Purkinje cell (primary cell): ENCODE measurements at places on chromosomes 6 and 20. TPM values are rescaled to one million over a fixed set of nuclear protein-coding genes. Genes with fewer than 3 reads are reported as not detected.

TFAP2D gene
- not detected in 2 replicates for polyA plus RNA-seq

PRPH2 gene
- 6.2 and 8.0 TPM in 2 replicates for polyA plus RNA-seq

BPIFA2 gene
- polyA plus RNA-seq: not detected in 2 replicates

TBX18 gene
- polyA plus RNA-seq: not detected in 2 replicates

COL12A1 gene
- polyA plus RNA-seq: 2.8 TPM in 1 of 2 replicates, not detected in the other

PTCRA gene
- not detected in 2 replicates for polyA plus RNA-seq

ID4 gene
- 13.1 and 19.0 TPM in 2 replicates for polyA plus RNA-seq

SUMO4 gene
- 2.7 TPM in 1 of 2 replicates, not detected in the other for polyA plus RNA-seq

FKBP1C gene
- polyA plus RNA-seq: 0.38 TPM in 1 of 2 replicates, not detected in the other

CDH4 gene
- polyA plus RNA-seq: 0.45 and 0.71 TPM in 2 replicates

GABRR1 gene
- polyA plus RNA-seq: 0.85 and 1.7 TPM in 2 replicates

ZBTB12 gene
- polyA plus RNA-seq: not detected in 2 replicates

PRICKLE4 gene
- polyA plus RNA-seq: not detected in 2 replicates

PHACTR1 gene
- polyA plus RNA-seq: 2.1 and 11.9 TPM in 2 replicates

VPS16 gene
- polyA plus RNA-seq: 18.5 and 27.7 TPM in 2 replicates

VPS52 gene
- polyA plus RNA-seq: 31.6 and 34.2 TPM in 2 replicates

EYA4 gene
- not detected in 2 replicates for polyA plus RNA-seq

KIF25 gene
- polyA plus RNA-seq: 5.7 and 13.7 TPM in 2 replicates

KCNQ5 gene
- polyA plus RNA-seq: 3.2 TPM in 1 of 2 replicates, not detected in the other

LTV1 gene
- 42.5 and 44.5 TPM in 2 replicates for polyA plus RNA-seq

WFDC12 gene
- polyA plus RNA-seq: not detected in 2 replicates

SIM1 gene
- polyA plus RNA-seq: not detected in 2 replicates

PKHD1 gene
- polyA plus RNA-seq: 0.04 TPM in 1 of 2 replicates, not detected in the other

SMOC2 gene
- 1.0 TPM in 1 of 2 replicates, not detected in the other for polyA plus RNA-seq

BPIFA1 gene
- polyA plus RNA-seq: not detected in 2 replicates

ULBP1 gene
- not detected in 2 replicates for polyA plus RNA-seq

OR2H1 gene
- 0.49 TPM in 1 of 2 replicates, not detected in the other for polyA plus RNA-seq

FOXF2 gene
- polyA plus RNA-seq: 0.39 and 0.67 TPM in 2 replicates

ZC3H12D gene
- not detected in 2 replicates for polyA plus RNA-seq

AHCY gene
- 27.8 and 28.9 TPM in 2 replicates for polyA plus RNA-seq

PSMA7 gene
- polyA plus RNA-seq: 226 and 267 TPM in 2 replicates

BPIFB2 gene
- polyA plus RNA-seq: not detected in 2 replicates

SLC17A1 gene
- polyA plus RNA-seq: not detected in 2 replicates

THBD gene
- polyA plus RNA-seq: not detected in 2 replicates

SLPI gene
- not detected in 2 replicates for polyA plus RNA-seq

TCP11 gene
- polyA plus RNA-seq: 0.94 TPM in 1 of 2 replicates, not detected in the other

HLA-G gene
- not detected in 2 replicates for polyA plus RNA-seq

VNN1 gene
- polyA plus RNA-seq: 1.6 and 2.5 TPM in 2 replicates

DNAH8 gene
- not detected in 2 replicates for polyA plus RNA-seq

HAO1 gene
- not detected in 2 replicates for polyA plus RNA-seq

GGTLC1 gene
- polyA plus RNA-seq: not detected in 2 replicates

ERGIC3 gene
- polyA plus RNA-seq: 146 and 164 TPM in 2 replicates

UST gene
- 7.2 and 11.7 TPM in 2 replicates for polyA plus RNA-seq

LAMA2 gene
- polyA plus RNA-seq: 1.2 and 2.1 TPM in 2 replicates

GMDS gene
- 1.7 and 5.5 TPM in 2 replicates for polyA plus RNA-seq

WFDC13 gene
- not detected in 2 replicates for polyA plus RNA-seq

SNAI1 gene
- polyA plus RNA-seq: 0.34 TPM in 1 of 2 replicates, not detected in the other

BFSP1 gene
- polyA plus RNA-seq: 0.38 and 2.1 TPM in 2 replicates

PCSK2 gene
- polyA plus RNA-seq: 39.6 and 45.5 TPM in 2 replicates
